ENCODE measurements at places on chromosomes 2 and 18.

DNA sequence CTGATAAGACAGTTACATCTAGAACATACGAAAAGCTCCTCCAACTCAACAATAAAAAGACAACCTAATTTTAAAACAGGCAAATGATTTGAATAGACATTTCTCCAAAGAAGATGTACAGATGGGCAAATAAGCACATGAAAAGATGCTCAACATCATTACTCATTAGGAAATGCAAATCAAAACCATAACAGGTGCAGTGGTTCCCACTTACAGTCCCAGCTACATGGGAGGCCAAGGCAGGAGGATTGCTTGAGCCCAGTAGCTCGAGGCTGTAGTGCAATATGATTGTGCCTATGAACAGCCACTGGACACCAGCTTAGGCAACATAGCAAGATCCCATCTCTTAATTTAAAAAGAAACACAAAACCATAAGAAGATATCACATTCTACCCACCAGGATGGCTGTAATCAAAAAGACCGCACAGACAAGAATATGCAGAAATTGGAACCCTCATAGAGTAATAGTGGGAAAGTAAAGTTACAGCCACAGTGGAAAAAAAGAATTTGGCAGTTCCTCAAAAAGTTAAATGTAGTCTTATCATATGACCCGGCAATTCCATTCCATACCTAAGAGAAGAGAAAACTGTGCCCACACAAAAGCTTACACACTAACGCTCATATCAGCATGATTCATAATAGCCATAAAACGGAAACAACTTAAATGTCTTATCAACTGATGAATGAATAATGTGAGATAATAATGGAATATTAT lies 30.5 kb upstream of the ARMC9 start:
- peak; percentile 77 for ATAC-seq

- peak; percentile 18 for ATAC-seq
Observed at GRCh38 chr2:231926761-231927565, 767 bp upstream of the NPPC start.

- ATAC-seq: no peak
Observed at GRCh38 chr2:2033691-2034090, 289.4 kb upstream of the PXDN start.

GRCh38 chr18:54806526-54806925 lies 21.8 kb upstream of the RAB27B start:
- no peak for ATAC-seq

- ATAC-seq: no peak
Observed at GRCh38 chr2:70674636-70675430, 93.2 kb downstream of the ADD2 start.

- ATAC-seq: no peak
Observed at GRCh38 chr18:37665346-37665745, 99.7 kb upstream of the CELF4 start.

- ATAC-seq: no peak
Observed at GRCh38 chr2:188798159-188798558, 176.0 kb upstream of the COL3A1 start.

- ATAC-seq: no peak
Observed at GRCh38 chr2:121994238-121995206, 239.1 kb downstream of the TSN start.

DNA sequence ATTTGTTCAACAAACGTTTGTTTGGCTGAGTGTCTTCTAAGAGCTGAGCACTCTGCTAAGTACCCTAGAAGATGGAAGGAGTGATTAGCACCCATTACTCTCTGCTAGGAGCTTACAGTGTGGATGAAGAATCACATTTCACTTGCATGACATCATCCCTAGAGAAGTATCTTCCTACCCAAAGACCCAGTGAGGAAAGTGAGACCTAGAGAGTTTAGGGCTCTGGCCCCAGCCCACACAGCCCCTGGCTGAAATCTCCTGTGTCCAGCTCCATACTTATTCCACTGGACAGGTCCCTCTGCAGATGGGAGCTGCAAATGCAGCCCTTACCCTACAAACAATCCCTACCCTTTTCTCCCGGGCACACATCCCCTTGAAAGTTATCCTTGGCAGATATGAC lies 26.8 kb upstream of the EPAS1 start:
- ATAC-seq: peak; percentile 66

GRCh38 chr2:241202268-241202585 lies 13.8 kb downstream of the ANO7 start:
- no peak for ATAC-seq

DNA sequence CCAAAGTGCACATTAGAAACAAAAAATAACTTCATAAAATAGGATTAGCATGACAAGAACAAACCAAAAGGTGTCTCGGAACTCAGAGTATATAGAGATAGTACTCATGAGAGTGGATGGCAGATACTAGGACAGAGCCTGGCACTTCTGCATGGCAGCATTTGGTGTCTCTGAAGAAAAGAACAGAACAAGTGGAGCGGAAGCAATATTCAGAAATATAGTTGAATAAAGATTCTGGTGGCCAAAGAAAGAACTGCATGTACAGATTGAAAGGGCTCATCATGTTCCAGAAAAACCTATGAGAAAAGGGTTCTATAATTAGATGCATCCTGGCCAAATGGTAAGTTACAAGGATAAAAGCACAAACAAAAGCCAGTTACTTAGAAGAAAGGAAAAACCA lies 90.9 kb downstream of the CCDC138 start:
- no peak for ATAC-seq

DNA sequence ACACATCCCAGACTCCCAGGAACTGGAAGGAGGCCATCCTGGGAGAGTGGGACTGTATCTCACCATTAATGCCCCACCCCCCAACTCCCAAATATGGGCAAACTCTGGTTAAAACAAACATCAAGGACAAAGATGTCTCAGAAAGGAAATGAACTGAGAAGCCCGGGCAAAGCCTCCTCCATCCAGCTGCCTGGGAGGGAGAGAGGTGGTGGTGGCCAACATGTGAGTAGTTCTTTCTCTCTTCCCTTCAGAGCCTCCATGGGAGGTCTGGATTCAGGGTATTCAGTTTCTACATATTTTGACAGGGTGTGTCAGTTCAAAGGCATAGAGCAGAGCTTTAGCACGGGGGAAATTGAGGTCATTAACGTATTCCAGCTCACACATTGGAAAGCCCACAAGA lies 57.5 kb downstream of the CXCR4 start:
- ATAC-seq: no peak

Data from activated CD4-positive, CD25-positive, alpha-beta regulatory T cell treated with anti-CD3 and anti-CD28 coated beads, Interleukin-2, amount 50 U/mL, for 24 hours (primary cell).